Cerebellar nuclear complex (tissue), 1 donor: ENCODE measurements at places on chromosomes 5 and 9.

- DNase-seq = no peak
These were observed 281.5 kb downstream of the EFNA5 start for GRCh38 chr5:107389130-107389774.

DNA sequence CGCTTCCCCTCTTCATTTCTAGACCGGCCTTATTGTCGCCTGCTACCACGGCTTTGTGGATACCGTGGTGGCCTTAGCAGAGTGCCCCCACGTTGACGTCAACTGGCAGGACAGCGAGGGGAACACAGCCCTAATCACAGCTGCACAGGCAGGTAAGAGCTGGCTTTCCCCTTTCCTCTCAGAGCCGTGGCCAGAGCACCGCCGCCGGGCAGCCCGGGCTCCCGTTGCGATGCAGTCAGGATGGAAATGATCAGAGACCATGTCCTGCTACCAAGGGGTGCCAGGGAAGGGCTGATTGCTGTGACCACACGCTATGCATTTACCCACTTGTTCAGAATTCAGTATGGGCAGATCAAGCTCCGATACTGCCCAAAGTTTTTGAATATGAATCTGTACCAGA is 54.4 kb downstream of the ANKRD33B start:
- DNase-seq = no peak

DNA sequence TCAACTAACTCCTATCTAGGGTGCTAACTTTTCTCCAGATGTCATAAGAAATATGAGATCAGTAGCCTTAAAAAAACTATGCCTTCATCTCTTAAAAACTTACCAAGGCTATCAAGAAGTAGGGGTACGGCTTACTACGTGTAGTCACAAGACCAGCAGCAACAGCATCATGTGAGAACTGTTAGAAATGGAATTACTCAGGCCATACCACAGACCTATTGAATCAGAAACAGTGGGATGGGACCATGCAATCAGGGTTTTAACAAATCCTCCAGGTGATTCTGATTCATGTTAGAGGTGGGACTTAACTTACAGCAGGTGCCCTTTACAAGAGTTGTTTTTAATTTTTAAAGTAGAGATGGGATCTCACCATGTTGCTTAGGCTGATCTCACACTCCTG is 4.6 kb downstream of the IFNE start:
- DNase-seq = no peak

DNA sequence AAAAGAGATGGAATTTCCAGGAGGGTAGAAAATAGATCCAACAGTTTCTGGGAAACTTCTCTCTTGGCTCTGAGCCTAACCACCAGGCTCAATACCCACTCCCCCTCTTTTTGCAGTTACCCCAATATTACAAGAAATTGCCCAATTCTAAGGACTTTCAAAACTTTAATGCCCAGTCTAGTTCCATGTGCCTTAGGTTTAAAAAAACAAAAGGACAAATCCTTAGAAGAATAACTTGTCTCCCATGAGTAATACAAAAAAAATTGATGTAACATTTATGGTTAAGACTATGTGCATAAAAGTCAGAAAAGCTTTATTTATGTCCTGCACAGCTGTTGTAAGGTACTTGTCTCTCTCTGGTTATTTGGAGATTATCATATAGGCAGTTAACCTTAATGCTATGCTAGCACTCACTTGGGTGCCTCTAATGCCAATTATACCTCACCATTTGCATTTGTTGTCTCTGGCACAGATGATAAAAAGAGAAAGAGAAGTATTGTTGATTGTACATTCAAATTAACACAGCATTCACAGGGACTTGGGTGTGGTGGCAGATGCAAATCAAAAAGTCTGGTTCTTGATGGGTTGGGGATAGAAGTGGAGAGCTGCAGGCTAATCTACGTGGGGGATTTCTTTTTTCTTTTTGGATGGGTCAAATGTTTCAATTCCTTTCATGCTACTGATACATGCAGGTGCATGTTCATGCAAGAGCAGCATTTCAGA is 159.4 kb downstream of the PIK3R1 start:
- DNase-seq = no peak

- no peak for DNase-seq
These were observed 19.5 kb downstream of the ERAP1 start for GRCh38 chr5:96788112-96788749.

DNA sequence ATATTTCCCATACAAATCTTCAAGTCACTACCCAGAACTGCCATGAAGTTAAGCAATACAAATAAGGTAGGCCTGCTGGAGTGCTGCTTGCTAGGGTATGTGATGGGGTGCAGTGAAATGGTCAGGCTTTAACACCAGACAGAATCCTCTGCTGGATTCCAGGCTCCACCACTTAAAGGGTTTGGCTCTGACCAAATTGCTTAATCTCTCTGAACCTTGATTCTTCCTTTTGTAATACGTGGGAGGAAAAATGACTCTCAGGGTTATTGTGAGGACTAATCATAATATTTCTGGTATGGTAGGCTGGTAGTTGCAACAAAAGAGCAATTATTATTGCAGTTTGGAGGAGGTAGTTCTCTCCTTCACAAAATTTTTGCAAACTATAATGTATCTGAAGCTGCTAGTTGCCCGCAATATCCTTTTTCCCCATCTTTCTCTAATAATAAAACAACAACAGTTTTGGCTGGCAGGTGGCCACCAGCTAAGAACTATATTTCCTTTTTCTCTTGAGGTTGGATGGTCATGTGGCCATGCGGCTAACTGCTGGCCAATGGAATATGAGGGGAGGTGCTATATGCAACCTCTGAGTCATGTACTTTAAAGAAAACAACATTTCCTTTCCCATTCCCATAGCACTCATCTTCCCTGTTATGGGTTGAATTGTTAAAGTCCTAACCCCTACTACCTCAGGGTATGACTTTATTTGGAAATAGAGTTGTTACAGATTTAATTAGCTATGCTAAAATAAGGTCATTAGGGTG is 44.1 kb downstream of the CCL28 start:
- DNase-seq = no peak

DNA sequence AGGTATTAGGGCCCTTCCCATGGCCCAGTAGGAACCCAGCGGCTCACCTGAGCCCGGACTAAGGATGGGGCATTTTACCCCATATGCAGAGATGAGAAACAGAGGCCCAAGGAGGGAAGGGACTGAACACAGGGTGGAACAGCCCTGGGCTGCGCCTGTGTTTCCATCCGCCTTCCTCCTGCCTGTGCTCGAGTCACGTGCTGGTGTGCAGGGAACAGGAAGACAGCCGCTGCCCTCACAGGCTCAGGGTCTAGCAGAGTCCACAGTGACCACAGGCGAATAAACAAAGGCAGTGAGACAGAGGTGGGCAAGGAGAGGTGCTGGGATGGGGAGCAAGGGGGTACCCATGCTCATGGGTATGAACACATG is 129.4 kb downstream of the C9orf50 start:
- DNase-seq = no peak

GRCh38 chr5:122258241-122258640 is 53.8 kb upstream of the SNCAIP start:
- DNase-seq = no peak

GRCh38 chr9:124621371-124622328 is 114.5 kb upstream of the NR5A1 start:
- no peak for DNase-seq

DNA sequence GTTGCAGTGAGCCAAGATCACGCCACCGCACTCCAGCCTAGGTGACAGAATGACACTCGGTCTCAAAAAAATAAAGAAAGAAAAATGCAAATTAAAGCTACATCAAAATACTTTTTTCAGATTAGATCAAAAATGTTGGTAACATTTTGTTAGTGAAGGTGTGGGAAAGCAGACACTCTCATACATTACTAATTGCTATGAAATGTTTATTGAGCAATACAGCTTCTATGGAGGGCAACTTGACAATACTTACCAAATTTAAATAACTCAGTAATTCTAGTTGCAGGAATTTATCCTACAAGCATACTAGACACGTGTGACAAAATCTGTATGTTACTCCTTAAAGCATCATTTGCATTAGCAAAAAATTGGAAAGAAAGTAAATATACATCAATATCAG is 4.1 kb downstream of the TRIM23 start:
- no peak for DNase-seq

GRCh38 chr5:168017313-168017712 is 274.1 kb upstream of the WWC1 start:
- no peak for DNase-seq
